Stimulated activated CD8-positive, alpha-beta memory T cell treated with anti-CD3 and anti-CD28 coated beads, Interleukin-4, amount 100 ng/mL, for 24 hours (primary cell): ENCODE measurements at places on chromosomes 2 and 18.

DNA sequence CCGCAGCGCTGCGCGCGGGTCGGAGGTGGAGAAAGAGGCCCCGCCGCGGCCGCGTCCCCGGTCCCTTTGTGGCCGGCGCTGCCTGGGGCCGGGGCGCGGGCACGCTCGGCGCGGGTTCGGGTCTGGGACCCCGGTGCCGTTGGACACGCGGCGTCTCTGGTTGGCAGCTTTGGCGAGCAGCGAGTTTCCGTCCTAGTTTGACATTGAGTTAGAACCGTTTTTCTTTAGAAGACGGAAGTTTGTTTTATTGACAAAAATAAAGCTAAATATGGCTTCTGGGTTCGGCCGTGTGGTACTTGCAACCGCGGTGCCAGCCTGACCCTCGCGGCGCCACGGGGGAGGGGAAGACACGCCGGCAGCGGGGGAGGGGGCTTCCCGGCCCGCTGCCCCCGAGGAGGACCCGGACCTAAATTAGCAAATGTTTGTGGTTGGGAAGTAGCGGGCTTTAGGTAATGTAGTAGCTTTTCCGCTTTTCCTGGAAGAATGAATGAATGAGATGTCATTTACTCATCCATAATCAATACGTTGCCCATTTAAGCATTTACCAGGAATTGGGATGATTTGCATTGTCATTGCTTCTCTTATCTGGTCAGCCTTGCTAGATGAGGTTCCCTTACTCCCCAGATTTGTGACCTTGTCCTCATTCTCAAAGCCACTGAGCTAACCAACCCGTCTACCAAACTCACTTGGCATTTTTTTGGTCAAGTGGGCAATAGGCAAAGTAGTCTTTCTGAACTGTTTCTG is 530 bp downstream of the GALNT1 start:
- no peak for DNase-seq

DNA sequence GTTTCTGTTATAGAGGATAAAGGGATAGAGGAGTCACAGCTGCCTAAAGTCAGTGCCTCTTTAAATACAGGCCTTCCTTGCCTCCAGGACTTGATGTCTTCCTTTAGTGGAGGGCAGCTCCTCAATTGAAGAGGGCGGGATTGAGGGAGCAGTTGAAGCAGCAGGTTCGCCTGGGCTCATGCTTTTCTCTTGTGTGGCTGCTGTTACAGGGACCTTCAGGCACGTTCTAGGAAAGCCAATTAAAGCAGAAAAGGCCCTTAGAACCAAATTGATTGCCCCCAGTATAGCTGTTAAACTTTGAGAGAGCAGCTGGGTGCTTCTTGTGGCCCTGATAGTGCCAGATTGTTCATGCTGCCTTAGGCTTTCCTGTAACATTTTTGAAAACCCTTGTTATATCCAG is 42.0 kb upstream of the LTBP1 start:
- no peak for DNase-seq

DNA sequence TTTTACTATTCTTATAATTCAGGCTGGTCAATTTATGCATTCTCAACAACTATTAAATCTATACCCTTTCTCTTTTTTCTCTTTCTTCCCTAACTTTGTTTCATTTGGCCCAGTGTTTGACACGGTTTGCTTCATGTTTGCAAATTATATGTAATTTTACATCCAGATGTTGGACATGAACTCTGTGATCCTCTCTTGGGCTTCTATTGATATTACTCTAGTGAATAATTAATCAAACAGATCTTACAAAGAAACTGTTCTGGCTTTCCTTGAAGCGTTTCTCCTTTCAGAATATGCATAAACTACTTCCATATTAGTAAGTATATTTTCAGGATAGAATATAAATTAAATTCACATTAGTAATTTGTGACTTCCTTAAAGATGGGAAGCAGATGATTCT is 225.1 kb upstream of the TMEFF2 start:
- DNase-seq = no peak

GRCh38 chr2:114880046-114880445 is 437.6 kb downstream of the DPP10 start:
- no peak for DNase-seq

DNA sequence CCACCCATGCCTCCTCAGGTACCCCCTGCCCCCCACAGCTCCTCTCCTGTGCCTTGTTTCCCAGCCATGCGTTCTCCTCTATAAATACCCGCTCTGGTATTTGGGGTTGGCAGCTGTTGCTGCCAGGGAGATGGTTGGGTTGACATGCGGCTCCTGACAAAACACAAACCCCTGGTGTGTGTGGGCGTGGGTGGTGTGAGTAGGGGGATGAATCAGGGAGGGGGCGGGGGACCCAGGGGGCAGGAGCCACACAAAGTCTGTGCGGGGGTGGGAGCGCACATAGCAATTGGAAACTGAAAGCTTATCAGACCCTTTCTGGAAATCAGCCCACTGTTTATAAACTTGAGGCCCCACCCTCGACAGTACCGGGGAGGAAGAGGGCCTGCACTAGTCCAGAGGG is 803 bp upstream of the DES start:
- DNase-seq = no peak

- DNase-seq = no peak
Measured at GRCh38 chr18:77140439-77141109, 8.0 kb upstream of the MBP start.

DNA sequence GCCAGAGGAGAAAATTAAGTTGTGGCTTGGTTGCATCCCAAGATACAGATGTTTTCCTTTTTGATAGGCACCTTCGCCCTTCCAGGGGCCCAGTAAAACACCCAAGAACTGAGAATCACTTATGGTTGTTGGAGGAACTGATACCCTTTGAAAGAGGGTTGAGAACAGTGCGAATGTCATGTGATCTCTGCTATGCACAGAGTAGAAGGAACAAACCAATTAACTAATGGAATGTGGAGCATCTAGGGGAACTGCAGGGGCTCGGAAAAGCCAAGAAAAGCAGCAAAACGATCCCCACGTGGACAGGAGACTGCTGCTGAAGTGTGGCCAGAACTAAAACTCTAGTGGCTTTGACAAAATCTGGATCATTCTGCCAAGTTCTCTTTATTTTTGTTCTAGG is 58.8 kb downstream of the APOB start:
- no peak for DNase-seq

GRCh38 chr2:181131584-181131983 is 151.2 kb downstream of the UBE2E3 start:
- DNase-seq = no peak

DNA sequence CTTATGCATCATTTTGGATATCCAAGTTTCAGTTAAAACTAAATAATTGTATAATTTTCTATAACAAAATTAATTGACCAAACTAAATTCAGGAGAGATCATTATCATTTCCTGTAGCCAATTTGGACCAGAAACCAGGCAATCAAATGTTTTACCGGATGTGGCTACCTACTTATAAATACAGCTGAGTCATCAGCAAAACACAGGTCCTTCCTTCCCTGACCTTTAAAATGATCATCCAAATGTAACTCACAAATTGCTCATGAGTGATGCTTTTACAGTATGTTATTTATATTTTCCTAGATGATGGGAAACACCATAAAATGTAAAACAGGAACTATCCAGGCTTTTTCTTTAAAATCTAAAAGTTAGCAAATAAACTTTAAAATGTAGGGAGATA is 133.7 kb downstream of the CBLN2 start:
- no peak for DNase-seq

DNA sequence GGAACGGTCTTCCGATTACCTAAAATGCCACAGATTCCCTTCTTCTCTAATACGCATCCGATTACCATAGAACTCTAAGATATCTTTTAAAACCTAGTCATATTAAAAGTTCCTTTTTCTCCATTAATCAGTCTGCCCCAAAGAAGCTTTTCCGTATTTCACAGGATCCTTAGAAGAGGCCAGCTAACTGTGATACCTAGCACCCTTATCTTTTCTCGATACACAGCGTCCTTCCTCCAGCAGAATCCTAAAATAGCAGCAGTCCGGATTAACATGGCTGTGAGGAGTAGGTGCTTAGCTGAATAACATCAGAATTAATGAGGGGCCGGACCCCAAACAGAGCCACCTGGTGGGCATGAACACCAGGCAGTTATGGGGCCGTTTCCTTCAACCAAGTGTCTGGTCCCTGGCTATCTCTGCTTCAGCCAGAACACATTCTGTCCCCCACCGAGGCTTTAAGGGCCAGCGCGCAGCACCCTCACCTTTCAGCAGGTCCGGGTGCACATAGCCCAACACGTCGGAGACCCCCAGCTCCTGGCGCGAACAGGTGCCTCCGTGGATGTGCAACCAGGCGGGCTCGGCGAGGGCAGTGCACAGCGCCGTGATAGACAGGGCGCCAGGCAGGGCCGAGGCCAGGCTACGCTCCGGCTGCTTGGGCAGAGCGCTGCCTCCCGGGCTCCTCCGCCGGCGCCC is 995 bp downstream of the TMEM127 start:
- no peak for DNase-seq

DNA sequence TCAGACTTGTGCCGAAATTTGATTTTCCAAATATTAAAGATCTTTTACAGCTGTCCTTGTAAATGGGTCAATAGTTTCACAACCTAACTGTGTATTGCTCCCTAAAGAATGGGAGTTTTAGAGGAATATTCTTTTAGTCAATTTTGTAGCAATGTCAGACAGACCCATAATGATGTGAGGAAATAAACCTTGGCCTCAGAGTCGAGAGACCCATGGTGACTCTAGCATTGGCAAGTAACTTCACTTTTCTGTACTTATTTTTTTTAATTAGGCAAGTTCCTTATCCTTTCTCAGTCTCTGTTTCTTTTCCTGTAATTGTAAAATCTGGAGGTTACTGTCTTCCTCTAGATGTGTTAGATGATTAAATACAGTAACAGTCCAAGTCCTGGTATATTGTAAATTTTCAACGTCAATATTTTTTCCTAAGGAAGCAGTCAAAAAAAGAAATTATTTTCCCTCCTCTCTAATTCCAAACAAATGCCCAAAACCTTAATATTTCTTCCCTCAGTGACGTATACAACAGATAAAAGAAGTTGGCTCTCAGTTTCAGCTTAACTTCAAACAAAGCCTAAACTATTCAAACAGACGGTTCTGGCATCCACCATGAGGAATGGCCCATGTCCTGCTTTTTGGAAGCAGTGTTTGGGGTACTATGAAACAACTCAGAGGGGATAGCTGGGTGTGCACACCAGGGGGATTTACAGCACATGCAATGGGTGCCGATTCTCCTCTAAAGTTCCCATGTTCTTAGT is 466.7 kb downstream of the TNS1 start:
- DNase-seq = no peak

DNA sequence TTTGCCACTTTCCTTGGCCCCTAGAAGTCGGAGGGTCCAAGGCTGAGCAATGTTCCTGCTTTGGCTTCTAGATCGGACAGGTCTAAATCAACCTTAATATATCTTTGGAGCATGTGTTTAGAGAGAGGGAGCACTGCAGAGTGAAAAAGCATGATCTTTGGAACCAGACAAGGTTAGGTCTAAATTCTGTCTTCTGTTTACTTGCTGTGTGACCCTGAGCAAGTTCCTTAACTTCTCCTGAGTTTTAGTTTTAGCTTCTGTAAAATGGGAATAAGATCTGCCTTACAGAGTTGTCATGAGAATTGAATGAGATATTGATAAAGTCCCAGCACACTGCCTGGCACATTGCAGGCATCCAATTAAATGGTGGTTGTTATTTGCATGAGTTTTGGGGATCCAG is 13.9 kb downstream of the TMEM17 start:
- no peak for DNase-seq

DNA sequence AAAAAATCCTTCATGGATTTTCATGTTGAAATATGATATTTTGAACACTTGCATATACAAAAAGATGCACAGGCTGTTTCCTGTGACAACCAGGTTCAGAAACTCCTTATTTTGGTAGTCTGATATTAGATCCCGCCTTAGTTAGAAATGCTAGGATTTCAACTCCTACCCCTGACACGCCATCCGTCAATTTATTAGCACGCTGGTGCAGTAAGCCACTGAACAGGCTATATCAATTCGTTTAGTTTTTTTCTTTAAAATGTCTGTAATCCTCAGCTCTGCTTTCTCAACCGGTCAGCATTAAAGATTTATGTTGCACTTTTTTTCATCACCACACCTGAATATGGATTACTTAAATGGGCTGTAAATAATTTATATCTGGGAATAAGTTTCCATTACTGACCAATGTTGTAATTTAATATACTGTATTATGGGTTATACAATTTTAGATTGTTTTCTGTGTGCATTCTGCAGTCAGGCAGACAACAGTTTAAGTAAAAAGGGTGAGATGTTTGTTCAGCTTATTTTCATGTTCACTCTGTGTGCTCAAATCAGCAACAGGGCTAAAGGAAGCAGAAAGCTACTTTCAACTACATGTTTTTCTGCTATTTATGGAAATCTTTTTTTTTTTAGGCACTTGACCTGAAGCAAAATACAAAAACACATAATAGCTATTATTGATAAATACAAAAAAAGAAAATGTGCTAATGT is 227.7 kb downstream of the ARHGAP15 start:
- no peak for DNase-seq

DNA sequence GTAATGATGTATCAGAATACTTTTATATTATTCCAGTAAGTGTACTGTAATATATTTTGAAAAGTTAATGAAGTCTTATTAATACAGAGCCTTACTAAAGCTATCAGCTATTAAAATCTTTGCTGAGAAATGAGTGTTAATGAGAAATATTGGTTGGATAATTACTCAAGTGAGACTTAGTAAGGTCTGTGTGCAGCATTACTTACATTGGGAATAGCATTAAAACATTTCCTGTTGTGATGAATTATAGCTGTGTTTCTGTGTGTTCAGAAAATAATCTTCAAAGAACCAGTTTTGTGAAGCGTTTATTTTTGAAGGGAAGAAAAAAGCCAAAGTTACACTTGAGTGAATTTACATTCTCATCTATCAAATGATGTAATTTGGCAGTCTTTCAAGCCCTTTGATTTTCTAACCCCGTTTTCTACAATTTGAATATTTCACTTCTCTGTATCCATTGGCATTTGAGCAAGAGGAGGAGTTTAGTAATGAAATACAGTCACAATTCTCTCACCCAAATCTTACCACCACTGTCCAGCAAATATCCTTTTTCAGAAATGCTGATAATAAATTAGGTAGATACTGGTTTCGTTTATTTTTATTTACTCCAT is 123.5 kb upstream of the BOD1L2 start:
- DNase-seq = no peak

GRCh38 chr2:131030478-131030971 is 62.7 kb downstream of the FAM168B start:
- no peak for DNase-seq
